Foreskin keratinocyte (primary cell): ENCODE measurements at places on chromosomes 16 and 17.

DNA sequence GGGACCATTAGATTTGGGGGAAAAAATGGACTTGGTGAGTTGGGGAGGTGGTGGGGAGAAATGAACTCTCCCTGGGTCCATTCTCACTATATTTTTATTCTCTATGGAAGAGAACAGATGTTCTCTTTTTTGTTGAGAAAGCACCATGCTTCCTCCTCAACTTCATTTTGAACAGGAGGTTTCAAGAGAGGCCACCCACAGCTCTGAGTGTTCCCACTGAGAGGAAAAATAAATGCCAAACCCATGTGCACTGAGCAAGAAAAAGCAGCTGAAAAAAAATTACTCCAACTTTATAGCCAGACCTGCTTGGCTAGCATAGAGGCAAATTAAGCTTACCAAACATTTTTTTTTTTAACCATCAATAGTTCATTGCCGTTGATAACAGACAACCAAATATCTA is 883.6 kb downstream of the KCNJ2 start:
- no peak for DNase-seq

GRCh38 chr16:8828541-8829165 is 31.0 kb downstream of the PMM2 start:
- DNase-seq, result peak; percentile 82

DNA sequence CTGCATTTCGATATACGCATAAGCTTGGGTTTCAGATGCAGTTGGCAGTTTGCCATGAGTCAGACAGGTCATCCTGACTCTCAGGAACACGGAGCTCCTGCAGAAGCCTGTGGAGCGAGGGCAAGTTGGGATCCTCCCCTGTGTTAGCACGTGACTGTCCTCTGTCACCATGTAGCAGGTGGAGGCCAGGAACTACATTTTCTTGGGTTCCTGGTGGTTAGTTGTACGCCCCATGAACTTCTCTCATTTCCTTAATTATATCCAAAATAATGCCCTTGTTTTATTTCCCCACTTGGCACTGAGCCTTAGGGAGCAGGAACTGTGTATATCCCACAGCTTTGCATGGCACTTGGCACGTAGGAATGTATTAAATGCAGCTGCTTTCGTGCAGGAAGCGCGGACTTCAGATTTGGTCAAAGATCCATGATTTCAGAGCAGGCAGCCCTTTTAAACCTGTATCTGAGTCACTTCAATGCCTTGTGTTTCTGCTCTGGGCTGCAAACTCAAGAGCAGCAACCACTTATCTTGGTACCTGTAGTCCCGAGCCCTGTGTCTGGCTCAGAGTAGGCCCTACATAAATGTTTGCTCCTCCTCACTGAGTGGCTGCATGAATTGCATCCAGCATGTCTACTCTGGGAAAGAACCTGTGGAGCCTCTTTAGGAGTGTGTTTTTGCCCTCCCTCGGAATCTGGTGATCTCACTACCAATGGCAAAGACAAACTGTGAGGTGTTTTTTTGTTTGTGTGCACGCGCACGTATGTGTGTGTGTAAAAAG is 428.4 kb downstream of the MAF start:
- DNase-seq, result no peak

- no peak for DNase-seq
Measured at GRCh38 chr17:68443972-68444464, 13.3 kb downstream of the WIPI1 start.

GRCh38 chr17:21171309-21171922 is 42.5 kb downstream of the TMEM11 start:
- no peak for DNase-seq

DNA sequence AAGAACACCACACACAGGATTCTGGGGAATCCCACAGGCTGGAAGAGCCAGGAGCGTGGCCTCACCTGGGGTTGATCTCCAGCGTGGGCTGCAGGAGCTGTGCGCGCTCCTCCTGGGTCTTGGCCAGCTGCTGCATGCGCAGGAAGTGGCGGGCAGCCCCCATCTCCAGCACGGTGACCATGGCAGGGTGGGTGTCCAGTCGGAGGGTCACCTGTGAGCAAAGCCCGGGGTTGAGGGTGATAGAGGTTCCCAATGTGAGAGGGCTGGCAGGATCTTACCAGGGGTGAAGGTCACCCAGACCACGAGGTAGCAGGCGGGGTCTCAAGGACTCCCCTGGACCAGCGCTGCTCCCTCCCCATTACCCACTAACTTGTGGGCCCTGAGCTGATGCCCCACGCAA is 7.4 kb downstream of the DNASE1 start:
- no peak for DNase-seq
